ENCODE measurements at places on chromosomes 13 and 19. TPM values are rescaled to one million over a fixed set of nuclear protein-coding genes. Genes with fewer than 3 reads are reported as not detected.

GRCh38 chr13:41487222-41487621 is 29.9 kb downstream of the RGCC start:
- no peaks in the 10 kb centered on the region for H3K36me3 ChIP-seq
- peak overlapping the region; percentile 69 for H3K27ac ChIP-seq
- no peak overlapping the region for H3K4me3 ChIP-seq
- no peaks in the 10 kb centered on the region for H3K27me3 ChIP-seq

DNA sequence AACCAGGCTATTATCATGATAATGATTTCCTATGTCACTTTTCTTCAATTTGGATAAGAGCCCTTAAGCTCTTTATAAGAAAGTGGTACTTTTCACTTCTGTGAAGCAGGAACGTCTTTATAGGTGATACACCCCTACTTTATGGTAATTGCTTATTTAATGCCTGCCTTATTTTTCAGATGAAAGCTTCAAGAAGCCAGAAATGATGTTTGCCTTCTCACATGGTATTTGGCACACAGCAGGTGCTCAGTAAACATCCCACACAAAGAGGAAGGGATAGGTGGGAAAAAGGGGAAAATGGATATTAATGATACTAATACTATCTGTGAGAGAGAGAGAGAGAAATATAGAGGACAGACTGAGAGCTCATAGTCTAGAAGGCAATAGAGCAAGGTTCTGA is 29.0 kb upstream of the WASF3 start:
- no peaks in the 10 kb centered on the region for H3K4me1 ChIP-seq
- no peak for DNase-seq

DNA sequence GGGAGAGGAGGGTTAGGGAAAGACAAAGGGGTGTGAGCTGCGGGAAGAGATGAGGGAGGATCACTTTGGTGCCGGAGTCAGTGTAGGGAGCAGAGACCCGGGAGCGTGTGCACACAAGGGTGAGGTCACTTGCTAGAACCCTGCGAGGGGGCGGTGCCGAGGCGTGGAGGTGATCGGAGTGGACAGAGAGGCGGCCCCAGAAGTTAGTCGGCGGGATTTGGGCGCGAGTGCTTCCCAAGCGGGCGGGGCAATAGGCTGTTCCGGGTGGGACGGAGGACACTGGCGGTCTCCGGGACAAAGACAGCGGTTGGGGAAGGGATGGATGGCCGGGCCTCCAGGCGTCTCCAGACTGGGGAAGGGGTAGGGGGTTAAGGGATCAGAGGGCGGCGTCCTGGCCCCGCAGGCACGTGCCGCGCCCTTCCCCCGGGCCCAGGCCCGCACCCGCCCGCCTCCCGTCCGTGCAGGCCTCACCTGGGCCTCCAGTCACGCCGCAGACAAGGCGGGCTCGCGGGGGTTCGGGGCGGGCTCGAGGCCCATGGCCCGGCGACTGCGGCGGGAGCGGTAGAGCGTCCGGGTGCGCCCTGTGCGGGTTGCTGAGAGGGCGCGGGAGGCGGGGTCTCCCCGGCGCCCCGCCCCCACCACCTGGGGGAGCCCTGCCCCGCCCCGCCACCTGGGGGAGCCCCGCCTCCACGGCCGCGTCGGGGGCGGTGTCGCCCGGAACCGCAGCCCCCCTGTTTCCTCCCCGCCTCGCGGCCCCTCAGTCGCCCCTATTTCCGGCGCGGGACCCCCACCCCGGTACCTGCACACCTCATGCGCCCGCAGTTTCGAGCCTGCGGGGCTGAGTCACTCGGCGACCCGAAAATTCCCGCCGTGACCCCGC is at the start of gene LPAR2:
Gene LPAR2, minus strand, starts transcription at position 600 of the 880 bp plus-strand sequence. CDS start 945 bp downstream, outside the sequence.
- peak within 1 kb of the TSS; percentile 79 for H3K4me3 ChIP-seq
- peak; percentile 87 for DNase-seq
- H3K36me3 ChIP-seq: no peaks in the 10 kb centered on the region
- H3K27ac ChIP-seq: peak within 1 kb of the TSS; percentile 92
- H3K27me3 ChIP-seq: no peaks in the 10 kb centered on the region

DNA sequence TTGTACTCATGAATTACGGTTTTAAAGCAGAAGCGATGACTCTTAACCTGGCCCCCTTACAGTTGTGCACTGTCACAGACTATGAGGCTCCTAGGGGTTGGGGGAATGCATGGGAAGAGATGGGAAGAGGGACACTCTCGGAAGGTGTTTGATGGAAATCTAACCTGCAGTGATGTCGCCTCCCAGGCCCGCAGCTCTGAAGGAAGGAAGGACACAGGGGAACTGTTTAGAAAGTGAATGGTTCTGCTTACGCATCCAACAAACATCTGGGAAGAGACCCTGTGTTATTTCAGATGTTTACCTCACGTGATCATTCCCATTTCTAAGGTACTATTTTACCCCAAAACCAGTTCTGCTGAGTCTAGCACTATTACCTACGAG is 48.0 kb upstream of the SLC7A9 start:
- no peaks in the 10 kb centered on the region for H3K36me3 ChIP-seq
- no peak overlapping the region for H3K4me3 ChIP-seq
- H3K27me3 ChIP-seq: no peaks in the 10 kb centered on the region
- H3K4me1 ChIP-seq: no peaks in the 10 kb centered on the region
- DNase-seq: no peak

DNA sequence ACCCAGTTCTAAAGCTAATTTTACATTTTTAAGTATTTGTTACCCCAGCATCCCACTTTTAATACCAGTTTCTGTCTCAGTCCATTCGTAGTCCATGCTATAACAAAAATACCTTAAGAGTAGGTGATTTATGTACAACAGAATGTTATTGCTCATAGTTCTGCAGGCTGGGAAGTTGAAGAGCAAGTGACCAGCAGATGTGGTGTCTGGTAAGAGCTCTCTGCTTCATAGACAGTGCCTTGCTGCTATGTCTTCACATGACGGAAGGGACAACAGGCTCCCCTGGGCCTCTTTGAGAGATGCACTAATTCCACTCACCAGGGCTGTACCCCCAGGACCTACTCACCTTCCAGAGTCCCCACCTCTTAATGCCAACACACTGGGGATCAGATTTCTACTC is 96.6 kb downstream of the COL4A2 start:
- no peak overlapping the region for H3K27ac ChIP-seq
- no peaks in the 10 kb centered on the region for H3K4me1 ChIP-seq
- no peaks in the 10 kb centered on the region for H3K27me3 ChIP-seq
- DNase-seq: no peak

GRCh38 chr13:87709947-87710346 is 38.8 kb downstream of the SLITRK5 start:
- H3K4me1 ChIP-seq: no peaks in the 10 kb centered on the region
- H3K27ac ChIP-seq: no peak overlapping the region
- no peaks in the 10 kb centered on the region for H3K27me3 ChIP-seq
- no peaks in the 10 kb centered on the region for H3K36me3 ChIP-seq

GRCh38 chr13:75693227-75693626 is 57.1 kb downstream of the LMO7 start:
- no peaks in the 10 kb centered on the region for H3K4me1 ChIP-seq
- H3K36me3 ChIP-seq: no peaks in the 10 kb centered on the region
- no peak overlapping the region for H3K27ac ChIP-seq
- no peaks in the 10 kb centered on the region for H3K27me3 ChIP-seq
- no peak for DNase-seq
- H3K4me3 ChIP-seq: no peak overlapping the region

KRTDAP gene
- not detected for total RNA-seq

FCHO1 gene
- total RNA-seq: 73.2 TPM
